ENCODE measurements at places on chromosomes 3 and 15.

- no peak for DNase-seq
Measured at GRCh38 chr3:48599509-48600285, 4.6 kb upstream of the COL7A1 start.

DNA sequence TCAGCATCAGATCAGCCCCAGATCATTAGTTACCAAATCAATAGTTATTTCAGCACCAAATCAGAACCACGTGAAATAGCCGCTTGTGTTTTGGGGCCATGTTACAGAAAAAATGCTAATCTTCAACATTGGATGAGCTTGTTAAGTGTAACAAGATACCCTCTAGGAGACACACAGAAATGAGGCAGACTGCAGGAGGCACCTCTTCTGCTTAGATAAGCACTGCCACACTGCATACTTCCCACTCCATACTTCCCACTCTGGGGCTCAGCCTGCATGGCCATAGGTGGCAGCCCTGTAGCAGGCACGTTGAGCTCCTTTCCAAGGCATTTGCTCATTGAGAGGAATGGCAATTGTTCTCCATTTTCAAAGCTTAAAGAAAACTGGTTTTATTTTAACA lies 73.3 kb downstream of the CHCHD6 start:
- no peak for DNase-seq

DNA sequence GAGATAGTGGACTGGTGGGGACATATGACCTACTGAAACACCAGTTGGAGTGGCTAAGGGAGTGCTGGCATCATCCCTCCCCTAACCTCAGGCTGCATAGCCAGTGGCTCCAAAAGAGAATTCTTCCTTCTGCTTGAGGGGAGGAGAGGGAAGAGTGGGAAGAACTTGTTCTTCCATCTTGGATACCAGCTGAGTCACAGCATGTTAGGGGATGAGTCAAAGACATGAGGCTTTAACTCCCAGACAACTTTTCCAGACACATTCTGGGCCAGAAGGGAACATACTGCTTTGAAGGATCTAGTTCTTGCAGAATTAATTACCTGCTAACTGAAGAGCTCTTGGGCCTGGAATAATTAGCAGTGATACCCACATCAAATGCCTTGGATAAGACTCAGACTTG lies 36.8 kb upstream of the PEX5L start:
- no peak for DNase-seq

GRCh38 chr15:101494251-101494796 lies 4.8 kb upstream of the PCSK6 start:
- DNase-seq = no peak

DNA sequence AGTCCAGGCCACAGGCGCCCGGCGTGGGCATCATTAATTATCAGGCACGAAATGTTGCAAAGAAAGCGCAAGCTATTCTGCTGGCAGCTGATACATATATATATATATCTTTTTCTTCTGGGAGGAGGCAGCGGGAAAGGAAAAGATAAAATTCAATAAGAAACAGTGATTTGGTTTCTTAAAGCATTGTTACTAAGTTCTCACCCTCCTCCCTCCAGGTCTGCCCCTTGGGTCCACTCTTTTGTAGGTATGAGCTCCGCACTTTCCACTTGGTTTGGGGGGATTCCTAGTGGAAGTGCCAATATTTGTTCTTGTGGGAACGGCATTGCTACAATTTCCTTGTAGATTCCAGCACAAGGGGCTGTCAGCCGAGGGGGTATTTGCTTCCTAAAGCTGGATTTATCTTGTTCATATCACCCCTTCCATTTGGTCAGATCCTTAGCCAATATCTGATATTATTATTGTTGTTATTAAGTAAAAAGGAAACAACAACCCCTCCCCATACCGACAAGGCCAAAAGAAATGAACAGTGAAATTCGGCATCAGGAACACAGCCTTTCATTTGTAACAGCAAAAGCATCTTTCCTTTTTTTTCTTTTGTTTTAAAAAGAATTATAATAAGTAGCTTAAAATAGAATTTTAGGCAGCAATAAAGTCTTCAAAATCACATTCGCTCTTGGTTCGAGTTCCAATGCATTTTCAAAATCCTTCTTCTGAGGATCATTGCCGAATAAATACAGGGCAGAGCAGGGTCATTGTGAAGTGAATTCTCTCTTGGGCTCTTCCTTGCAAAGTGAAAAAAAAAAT lies 15.6 kb downstream of the ZIC1 start:
- DNase-seq = no peak

DNA sequence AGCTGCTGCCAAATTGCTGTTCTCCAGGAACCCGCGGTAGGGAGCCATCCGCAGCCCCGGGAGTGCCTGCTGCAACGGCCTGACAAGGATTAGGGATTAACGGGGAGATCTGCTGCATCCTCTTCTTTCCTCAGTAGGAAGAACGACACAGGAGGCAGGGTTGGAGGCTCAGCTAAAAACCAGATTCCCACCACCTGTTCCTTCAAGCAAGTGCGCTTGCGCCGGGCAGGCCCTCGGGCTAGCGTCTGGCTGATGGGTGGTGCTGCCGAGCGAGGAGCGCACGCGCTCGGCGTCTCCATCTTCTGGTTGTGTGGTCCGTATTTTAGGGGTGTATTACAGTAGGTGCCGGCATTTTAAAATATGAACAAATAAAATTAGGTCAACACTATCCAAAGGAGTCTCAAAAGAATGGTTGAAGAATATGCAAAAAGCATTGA lies 25.4 kb upstream of the SLC25A26 start:
- DNase-seq = no peak

DNA sequence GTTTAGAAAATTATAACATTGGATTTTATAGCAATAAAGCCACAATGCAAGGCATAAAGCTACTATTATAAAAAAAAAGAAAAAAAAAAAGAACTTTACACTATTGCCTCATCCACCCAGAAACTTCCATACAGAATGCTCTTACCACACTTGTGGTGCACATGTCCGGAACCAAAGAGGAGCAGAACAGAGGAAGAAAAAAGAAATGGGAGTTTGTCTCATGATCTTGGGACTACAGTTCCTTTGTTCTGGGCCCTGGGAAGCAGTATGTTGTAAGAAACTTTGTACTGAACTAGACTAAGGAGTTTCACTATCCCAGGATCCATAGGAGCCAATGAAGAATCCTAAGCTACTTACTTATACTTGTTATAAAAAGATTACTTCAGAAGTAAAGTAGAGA lies 36.1 kb downstream of the FMN1 start:
- DNase-seq = no peak

- no peak for DNase-seq
Measured at GRCh38 chr3:178663201-178663934, 127.1 kb downstream of the KCNMB2 start.

DNA sequence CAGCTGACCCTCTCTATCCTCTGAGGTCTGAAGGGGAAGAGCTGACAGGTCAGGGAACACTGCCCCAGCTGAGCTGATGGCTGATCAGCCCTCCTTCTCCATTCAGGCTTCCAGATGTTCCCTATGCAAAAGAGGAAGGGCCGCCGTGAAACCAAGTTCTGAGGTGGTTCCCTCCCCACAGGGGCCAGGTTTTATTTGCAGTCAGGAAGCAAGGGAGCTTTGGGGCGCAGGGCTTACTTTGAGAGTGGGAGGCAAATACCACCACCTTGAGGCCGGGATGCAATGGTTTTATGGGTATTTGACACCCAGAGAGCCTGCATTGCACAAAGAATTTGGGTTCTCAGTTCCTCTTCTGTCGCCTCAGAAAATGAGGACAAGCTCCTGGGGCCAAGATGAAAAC lies 186.9 kb downstream of the ARRDC4 start:
- no peak for DNase-seq

- no peak for DNase-seq
Measured at GRCh38 chr3:171442184-171442583, 18.0 kb downstream of the TNIK start.

DNA sequence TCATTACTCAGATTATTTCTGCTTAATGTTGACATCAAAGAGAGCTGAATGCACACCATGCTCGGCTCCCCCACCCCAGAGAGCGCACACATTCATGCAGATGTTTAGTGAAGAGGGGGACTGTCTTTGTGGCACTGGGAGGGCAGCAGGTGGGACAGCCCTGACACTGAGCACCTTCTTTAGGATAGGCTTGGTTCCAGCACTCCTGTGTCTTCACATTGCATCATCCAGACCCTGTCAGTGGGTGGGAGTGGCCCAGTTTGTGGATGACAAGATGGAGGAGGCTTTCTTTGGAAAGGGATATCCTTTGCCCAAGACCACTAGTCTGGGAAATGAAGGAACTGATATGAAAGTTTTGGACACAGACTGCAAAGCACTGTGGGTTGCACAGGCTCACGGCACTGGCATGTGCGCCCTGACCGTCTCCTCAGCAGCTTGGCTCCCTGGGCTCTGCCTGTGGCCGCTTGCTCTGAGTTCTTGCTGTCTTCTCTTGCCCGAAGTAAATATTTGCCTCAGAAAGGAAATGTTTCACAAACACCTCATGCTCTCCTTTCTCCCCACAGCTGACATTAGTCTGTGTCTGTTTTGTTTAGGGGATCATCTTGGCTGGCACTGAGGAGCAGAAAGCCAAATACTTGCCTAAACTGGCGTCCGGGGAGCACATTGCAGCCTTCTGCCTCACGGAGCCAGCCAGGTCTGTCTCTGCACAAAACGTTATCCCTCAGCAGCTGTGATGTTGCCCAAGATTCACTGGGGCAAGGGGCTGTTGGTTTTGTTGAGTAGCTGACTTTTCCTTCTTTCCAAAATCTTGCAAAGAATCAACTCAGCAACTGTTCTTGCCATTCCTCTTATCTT lies 16.6 kb downstream of the ACAD9 start:
- DNase-seq = no peak

DNA sequence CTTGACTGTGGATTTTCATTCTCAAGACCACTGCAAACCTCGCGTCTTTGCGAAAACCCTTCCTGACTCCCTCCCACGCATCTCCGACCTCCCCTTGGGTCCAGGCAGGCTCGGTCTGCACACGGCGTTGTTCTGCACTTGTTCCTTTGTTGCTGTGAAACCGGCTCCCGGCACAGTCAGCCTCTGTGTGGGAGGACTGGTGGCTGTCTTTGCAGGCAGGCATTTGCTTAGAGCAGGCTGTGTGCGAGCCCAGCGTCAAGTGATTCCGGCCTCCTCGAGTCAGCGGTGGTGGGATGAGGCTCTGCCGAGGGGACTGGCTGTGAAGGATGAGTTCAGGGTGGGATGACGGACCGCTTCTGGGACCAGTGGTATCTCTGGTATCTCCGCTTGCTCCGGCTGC lies 102.6 kb upstream of the ROPN1 start:
- no peak for DNase-seq

DNA sequence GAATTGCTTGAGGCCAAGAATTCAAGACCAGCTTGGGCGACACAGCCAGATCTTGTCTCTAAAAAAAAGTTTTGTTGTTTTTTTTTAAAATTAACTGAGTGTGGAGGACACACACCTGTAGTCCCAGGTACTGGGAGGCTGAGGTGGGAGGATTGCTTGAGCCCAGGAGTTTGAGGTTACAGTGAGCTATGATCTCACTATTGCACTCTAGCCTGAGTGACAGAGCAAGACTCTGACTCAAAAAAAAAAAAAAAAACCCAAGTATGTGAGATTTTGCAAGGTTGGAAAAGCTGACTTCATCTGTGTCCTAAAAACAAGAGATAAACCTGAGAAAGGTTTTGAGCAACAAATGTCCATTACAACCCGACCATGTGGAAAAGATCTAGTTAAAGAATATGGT lies 5.4 kb upstream of the TOPBP1 start:
- DNase-seq = no peak

- no peak for DNase-seq
Measured at GRCh38 chr3:36904641-36905040, 40.2 kb downstream of the TRANK1 start.

GRCh38 chr15:51874751-51875644 lies 45.5 kb downstream of the TMOD3 start:
- no peak for DNase-seq

DNA sequence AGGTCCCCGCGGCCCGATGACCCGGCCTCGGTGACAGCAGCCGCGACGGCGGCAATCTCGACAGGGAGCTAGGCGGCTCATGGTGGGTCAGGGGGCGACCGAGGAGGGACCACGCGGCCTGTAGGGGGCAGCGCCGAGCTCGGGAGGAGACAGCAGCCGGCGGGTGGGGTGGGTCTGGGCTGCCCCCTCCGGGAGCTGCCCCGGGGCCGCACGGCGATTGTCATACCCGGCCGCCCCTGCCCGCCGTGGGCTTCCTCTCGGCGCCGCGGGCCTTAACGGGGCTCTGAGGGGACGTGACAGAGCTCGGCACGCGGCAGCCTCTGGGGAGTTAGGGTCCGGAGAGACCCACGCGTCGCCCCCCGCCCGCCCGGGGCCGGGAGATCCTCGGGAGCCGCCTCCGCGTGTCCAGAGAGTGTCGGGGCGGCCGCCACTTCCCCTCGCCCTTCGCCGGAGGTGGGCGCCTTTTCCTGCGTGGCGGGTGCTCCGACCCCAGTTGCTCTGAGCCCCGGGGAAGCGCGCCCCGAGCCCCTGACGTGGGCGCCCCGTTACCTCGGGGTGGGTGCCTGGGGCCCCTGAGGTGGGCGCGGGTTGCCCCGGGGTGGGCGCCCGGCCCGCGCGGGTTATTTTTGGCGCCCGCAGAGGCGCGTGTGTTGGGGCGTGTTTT lies 539 bp upstream of the PLCL2 start:
- peak; percentile 61 for DNase-seq

- no peak for DNase-seq
Measured at GRCh38 chr3:189014526-189014925, 157.2 kb upstream of the TPRG1 start.

DNA sequence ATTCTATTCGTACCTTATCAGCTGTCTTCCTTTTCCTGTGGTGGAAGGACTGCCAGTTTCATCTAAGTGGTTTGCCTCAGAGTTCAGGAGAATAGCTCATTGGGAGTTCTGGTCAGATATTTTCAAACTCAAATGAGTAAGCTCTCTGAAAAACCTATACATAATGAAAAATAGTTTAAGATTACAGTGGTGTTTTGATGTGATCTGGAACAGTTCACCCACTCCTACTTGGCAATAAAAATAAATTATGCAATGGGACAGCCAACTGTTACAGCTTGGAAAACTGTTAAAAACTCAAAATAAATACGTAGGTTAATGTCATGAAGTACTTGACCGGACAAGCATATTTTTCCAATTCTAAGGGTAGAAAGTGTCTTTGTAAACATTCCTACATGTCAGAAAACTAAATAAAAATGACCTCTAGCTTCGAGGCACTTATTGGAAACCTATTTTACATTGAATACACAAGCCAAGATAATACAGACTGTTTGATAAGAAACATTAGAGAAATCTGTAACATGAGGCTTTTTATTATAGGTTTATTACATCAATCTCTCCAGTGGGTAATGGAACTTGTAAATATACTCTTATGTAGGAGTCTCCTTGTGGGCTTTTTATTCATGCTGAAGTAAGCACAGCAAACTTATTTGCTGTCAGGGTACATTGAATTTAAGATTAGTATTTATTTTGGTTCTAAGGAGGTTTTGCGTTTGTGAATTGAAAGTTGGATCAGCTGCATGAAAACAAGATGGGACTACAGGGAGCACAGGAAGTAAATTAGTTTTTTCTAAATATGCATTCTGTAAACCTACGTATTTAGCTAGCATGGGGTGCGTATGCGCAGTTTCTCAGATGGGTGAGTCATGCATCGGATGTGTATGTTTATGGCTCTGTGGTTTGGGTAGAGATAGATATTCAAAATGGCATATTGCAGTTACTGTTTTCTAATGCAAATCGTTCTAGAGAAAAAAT lies 453.1 kb downstream of the IL5RA start:
- DNase-seq = no peak

Data from stimulated activated CD8-positive, alpha-beta memory T cell treated with anti-CD3 and anti-CD28 coated beads, Interleukin-7, amount 100 ng/mL, for 1 hour (primary cell).